ENCODE measurements at places on chromosomes 3 and 15. TPM values are rescaled to one million over a fixed set of nuclear protein-coding genes. Genes with fewer than 3 reads are reported as not detected.

The NLGN1 gene
- 59.1 TPM for total RNA-seq

The CELF6 gene
- total RNA-seq, result 11.4 TPM

The CLDN11 gene
- total RNA-seq, result 13.9 TPM

The PLSCR2 gene
- total RNA-seq, result not detected

The C3orf18 gene
- total RNA-seq, result 12.6 TPM

The AADACL2 gene
- not detected for total RNA-seq

The CSTA gene
- total RNA-seq, result not detected

The CTXN2 gene
- 0.82 TPM for total RNA-seq

The SLC24A5 gene
- total RNA-seq, result 0.41 TPM

The OR5K2 gene
- total RNA-seq, result not detected

The APOD gene
- 2.9 TPM for total RNA-seq

The RAB6B gene
- total RNA-seq, result 43.2 TPM

The NOX5 gene
- total RNA-seq, result under 0.01 TPM

The SYNPR gene
- 119 TPM for total RNA-seq

The HYKK gene
- total RNA-seq, result 0.41 TPM

The CILP gene
- total RNA-seq, result 0.41 TPM

The CLDN16 gene
- total RNA-seq, result 1.6 TPM

The CHRNA7 gene
- total RNA-seq, result 4.5 TPM

The RETNLB gene
- total RNA-seq, result not detected

The PLSCR5 gene
- under 0.01 TPM for total RNA-seq

The CPNE9 gene
- total RNA-seq, result 0.41 TPM

The KNG1 gene
- not detected for total RNA-seq

The BLM gene
- total RNA-seq, result 3.3 TPM

The PCOLCE2 gene
- total RNA-seq, result 6.9 TPM

The SPG21 gene
- 58.7 TPM for total RNA-seq

The ECE2 gene
- 3.7 TPM for total RNA-seq

The VGLL3 gene
- 1.2 TPM for total RNA-seq

The CSPG5 gene
- total RNA-seq, result 115 TPM

The SEC61A1 gene
- 73.0 TPM for total RNA-seq
